ENCODE measurements at places on chromosomes 3 and 15.

- no peak for DNase-seq
Observed at GRCh38 chr15:63038926-63039673, 3.4 kb upstream of the TPM1 start.

DNA sequence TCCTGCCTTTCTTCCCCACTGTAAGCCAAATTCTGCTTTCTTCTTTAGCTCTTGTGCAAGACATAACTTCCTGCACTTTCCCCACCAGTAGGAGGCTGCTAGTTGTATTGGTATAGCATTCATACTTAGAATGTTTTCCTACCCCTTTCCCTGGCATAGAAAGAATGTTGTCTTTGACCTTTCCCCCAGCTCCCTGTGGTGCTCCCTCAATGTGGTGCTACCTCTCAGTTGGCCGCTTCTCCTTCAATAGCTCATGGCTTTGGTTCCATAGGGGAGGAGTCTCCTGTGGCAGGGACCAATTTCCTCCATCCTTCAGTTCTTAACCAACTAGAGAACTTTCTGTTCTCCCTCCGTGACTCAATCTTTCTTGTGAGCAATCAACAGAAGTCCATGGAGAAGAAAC, 67.5 kb upstream of the AKAP13 start:
- DNase-seq: no peak

GRCh38 chr3:39102504-39103323, 4.7 kb downstream of the GORASP1 start:
- no peak for DNase-seq

DNA sequence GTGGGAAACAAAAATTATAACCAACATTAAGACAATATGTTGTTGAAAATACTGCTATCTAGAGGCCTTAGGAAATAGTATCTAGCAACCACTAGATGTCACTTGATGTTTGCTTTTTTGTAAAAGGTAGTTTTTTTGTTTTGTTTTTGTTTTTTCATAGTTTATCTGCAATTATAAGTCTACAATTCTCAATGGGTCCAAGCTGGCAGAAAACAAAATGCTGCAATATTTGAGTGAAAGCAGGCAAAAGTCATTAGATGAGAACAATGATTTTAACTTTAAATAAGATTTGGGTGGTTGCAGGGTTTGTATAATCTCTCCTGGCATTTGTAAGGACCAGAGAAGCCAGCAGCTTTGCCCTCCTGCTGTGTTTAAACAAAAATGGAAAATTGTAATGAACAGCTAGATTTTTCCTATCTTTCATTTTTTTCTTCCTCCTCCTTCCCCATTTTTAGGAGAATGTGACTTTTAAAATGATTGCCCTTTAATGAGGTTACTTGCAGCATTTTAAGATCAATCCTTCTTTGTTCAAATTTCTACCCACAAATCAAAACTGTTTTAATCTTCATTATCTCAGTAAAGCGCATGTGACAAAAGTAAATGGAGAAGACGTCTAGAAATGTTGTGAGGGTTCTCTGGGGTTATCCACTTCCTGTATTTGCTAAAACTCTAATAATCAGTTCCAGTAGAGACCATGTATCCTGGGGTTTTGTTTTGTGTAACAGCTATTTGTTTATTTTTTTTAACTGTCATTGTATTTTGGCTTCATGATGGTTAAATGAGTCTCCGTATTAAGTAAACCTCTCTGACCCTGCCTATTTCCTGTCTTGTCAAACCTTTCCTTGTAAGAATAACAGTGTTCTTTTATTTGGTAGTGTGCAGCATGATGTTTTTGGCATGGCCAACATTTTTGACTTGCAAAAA, 27.3 kb downstream of the DUT start:
- no peak for DNase-seq

Measured in SHP77 (cell line).